KG1 (cell line): ENCODE measurements at places on chromosomes 11 and 22.

DNA sequence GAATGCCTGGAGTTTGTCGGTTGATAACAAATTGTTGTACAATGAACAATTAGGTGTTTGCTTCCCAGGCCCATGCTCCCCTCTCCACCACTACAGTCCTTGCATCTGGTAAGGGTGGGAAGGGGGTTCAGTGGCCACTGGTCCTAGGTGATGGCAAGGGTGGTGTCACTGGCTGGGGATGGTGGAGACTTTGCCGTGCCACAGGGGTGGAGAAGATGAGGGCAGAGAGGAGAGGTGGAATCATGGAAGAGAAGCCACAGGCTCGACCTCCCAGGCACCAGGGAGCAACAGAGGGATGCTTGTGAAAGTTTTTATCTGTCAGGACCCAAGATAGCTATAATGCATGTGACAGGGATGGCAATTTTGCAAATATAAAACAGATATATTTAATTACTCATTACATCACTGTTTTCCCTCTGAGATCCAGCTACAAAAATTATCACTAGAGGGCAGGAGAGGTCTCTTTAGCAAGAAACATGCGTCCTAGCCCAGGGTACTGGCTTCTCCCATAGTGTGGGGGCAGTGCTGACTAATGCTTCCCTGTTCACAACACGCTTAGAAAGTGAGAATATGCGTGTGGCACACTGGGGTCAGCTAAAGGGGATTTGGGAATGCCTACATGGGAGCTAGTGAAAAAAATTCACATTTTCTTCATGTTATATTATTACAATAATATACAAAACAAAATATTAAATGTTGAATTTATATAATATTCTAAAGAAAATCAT is 49.0 kb upstream of the AMPD3 start:
- DNase-seq = peak; percentile 66

GRCh38 chr11:96309643-96310017 is 33.4 kb downstream of the MAML2 start:
- DNase-seq = no peak

- DNase-seq = no peak
These were observed 796.8 kb downstream of the DLG2 start for GRCh38 chr11:84830372-84830771.

- DNase-seq = no peak
These were observed 11.9 kb downstream of the MGAT3 start for GRCh38 chr22:39468487-39469325.
